ENCODE measurements at places on chromosomes 2 and 18.
A peak's percentile ranks its signal among the peaks of the same experiment; 100 is the strongest.

- no peak for DNase-seq
Measured at GRCh38 chr2:151718796-151719195, 15.5 kb downstream of the NEB start.

- no peak for DNase-seq
Measured at GRCh38 chr2:9574331-9574730, 18.7 kb upstream of the ADAM17 start.

GRCh38 chr18:28183418-28184078 is 6.6 kb upstream of the CDH2 start:
- no peak for DNase-seq

DNA sequence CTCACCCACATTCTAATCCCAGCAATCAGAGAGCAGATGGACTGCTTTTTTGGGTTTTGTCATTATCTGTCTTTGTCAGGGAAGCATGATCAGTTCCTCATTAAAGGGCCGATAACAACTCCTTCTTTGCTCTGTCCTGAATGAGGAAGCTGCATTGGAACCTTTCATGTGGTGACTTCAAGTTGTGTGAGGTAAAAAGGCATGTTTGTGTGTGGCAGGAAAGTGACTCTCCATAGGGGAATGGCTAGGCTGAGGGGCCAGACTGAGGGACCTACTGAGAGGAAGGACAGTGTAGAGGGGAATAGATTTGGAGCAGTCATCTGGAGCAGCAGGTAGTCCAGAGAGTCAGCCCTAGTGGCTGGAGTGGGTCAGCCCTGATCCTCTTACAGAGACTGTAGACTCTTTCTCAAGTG is 23.6 kb upstream of the LRRTM1 start:
- no peak for DNase-seq

DNA sequence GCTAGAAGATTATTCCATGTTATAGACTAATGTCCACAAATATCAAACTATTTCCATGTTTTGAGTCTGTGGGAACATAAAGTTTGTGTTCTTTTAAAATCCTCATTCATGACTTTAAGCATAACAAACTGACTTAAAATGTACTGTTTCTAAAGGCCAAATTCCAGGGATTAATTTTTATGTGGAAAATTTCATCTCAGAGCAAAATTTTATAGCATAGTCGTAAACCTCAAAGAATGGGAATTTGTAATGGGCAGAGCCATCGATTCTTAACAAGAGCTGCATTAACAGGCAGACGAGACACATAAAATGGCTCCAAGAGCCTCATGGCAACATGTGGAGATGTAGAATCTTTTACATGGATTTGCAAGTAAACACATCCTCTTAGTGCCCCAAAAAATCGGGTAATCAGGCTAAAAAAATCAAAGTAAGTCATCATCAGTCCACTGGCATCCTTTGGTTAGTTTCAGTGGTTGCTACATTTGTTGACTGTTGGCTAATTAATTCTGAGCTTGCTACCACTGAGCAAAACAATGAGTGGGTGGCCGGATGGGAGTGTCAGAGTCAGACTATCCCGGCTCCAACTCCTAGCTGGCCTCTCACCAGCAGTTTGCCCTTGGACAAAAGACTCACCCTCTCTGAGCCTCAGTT is 119.6 kb downstream of the FAM210A start:
- no peak for DNase-seq

DNA sequence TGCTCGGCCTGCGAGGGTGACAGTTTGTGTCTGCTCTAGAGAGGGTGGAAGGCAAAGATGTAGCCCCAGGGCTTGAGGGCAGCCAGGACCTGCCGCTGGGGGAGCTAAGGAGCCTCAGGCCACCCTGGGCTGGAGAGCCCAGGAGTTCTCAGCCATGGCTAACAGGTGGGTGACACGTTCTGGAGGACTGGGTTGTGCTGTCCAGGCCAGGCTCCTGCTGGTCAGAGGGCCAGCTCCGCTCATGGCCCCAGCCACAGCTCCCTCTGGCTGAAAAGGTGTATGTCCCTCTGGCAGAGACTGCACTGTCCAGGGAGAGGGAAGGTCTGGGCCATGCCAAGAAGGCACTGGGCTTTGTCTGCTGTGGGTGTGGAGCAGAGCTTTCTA is 19.2 kb downstream of the TMEM185B start:
- DNase-seq = no peak

GRCh38 chr2:120456867-120457266 is 110.9 kb downstream of the INHBB start:
- no peak for DNase-seq

DNA sequence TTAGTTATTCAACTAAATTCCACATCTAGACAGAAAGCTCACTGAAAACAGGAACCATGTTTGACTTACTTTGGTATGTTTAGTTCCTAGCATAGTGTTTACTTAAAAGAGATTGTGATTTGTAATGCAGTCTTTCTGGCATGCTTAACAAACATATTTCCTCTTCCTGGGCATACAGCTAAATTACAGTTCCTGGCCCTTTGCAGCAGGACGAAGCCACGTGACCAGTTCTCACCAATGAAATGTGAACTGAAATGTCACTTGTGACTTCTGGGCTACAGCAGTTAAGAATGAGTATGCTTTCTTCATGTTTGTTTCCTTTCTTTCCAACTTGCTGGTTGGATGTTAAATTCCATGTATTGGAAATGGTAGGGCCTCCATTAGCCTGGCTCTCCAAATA is 330.5 kb downstream of the FIGN start:
- no peak for DNase-seq

DNA sequence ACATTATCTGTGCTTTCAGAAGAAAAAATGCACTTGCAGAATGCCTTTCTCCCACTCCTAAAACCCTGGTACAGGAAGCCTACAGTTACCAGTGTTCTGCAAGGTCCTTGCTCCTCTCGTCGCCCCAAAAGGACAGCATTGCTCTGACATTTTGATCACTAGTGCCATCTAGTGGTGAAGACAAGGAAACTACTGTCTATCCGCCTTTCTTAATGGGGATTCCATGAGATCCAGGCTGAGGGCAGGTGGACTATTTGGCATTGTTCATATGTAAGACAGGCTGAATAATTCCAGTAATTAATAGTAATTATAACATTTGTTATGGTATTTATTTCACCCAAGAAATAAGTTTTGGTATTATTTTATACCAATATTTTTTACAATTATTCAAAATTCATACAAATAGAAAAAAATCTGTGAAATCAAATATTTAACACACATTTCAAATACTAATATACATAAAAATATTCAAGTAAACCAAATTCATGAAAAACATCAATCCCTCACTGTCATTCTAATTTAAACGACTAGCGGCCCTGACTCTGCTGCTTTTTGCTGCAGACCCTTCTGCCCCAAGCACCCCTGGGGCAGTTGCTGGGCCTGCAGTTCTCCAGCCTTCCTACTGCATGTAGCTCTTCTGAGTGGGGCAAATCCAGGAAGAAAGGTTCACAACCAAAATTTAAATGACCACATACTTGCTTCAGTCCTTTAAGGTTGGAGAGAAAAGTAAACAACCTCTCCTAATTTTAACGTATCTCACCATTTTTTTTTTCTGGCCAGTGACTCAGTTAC is 19.0 kb downstream of the TPGS2 start:
- peak; percentile 80 for DNase-seq

- DNase-seq = no peak
Measured at GRCh38 chr2:65579506-65580235, 147.3 kb upstream of the SPRED2 start.

GRCh38 chr2:64685430-64685829 is 31.7 kb upstream of the SERTAD2 start:
- no peak for DNase-seq

- DNase-seq = no peak
Measured at GRCh38 chr18:10041180-10041579, 127.4 kb downstream of the VAPA start.

DNA sequence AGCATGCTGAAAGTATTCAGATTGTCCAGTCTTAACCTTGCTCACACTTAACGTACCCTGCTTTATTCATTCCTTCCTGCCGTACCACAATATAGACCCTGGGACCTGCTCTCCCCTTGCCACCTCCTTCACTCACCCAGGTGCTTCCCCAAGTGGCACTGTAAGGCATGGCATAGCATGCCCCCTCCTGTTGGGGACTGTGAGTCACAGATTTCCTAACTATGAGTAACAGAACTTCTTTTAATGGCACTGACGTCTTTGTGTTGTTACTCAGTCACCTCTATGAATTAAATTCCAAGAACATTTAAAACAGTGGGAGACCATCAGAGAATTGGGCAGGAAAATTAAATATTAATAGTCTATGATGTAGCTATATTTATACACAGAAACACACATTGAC is 117.2 kb downstream of the CTNNA2 start:
- DNase-seq = no peak

DNA sequence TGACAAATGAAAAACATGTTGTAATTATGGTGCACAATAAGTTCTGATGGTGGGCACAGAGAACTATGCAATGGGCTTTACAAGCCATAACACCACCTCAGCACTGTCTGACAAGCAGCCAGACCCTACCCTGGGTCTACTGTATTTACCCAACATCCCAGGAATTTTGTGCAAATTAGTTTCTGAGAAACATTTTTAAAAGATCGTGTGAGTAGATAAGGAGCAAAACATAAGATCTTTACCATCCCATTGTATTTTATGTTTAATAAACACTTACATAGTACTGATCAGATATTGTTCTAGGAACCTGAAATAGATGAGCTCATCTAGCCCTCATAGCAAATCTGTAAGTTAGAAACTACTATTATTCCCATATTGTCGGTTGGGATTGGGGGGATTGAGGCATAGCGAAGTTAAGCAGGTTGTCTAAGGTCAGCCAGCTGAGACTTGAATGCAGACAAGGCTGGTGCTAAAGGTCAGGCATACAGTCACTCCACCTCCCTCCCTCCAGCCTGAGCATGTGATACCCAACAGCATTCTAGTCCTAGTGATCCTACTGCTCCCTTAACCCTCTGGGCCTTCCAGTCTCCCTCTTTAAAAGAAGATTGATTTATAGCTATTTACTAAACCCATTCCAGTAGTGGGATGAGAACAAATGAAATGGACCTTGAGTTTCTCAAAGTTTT is 67.4 kb upstream of the STAM2 start:
- no peak for DNase-seq

GRCh38 chr2:234686088-234686890 is 189.4 kb upstream of the ARL4C start:
- no peak for DNase-seq

DNA sequence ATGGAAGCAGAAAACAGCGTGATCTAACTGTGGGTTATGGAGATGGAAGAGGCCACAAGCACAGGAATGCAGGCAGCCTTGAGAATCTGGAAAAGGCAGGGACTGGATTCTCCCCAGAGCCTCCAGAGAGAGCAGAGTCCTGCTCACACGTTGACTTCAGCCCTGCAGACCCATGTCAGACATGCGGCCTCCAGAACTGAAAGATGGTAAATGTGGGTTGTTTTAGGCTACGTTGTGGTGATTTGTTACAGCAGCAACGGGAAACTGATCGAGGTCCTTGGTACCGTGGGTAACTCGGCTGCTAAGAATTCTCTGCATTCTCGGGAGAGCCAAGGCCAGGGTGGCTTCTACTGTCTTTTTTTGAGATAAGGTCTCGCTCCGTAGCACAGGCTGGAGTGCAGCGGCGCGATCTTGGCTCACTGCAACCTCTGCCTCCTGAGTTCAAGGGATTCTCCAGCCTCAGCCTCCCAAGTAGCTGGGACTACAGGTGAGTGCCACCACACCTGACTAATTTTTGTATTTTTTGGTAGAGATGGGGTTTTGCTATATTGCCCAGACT is 97.1 kb downstream of the ACKR3 start:
- DNase-seq = no peak

GRCh38 chr2:218431878-218432277 is 13.0 kb downstream of the VIL1 start:
- DNase-seq = no peak

GRCh38 chr2:63853527-63854310 is 12.0 kb downstream of the UGP2 start:
- DNase-seq = no peak

- DNase-seq = no peak
Measured at GRCh38 chr2:51065276-51065675, 33.3 kb upstream of the NRXN1 start.

DNA sequence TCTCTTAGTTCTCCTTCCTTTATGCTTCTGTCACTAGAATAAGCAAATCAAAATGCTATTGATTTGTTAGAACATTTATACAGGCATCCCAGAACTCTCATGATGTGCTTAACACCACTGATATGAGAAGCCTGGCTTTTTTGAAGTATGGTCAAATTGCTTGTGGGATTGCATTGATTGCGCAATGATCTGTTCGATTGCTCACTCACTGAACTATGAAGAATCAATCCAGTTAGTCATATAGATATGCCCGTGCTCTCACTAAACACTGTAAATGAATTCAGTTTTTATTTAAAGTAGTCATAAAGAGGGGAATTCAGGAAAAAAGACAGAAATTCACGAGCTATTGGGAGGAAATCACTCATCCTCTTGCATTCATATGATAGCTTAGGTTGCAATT is 1237.8 kb downstream of the SUCLG1 start:
- DNase-seq = no peak

DNA sequence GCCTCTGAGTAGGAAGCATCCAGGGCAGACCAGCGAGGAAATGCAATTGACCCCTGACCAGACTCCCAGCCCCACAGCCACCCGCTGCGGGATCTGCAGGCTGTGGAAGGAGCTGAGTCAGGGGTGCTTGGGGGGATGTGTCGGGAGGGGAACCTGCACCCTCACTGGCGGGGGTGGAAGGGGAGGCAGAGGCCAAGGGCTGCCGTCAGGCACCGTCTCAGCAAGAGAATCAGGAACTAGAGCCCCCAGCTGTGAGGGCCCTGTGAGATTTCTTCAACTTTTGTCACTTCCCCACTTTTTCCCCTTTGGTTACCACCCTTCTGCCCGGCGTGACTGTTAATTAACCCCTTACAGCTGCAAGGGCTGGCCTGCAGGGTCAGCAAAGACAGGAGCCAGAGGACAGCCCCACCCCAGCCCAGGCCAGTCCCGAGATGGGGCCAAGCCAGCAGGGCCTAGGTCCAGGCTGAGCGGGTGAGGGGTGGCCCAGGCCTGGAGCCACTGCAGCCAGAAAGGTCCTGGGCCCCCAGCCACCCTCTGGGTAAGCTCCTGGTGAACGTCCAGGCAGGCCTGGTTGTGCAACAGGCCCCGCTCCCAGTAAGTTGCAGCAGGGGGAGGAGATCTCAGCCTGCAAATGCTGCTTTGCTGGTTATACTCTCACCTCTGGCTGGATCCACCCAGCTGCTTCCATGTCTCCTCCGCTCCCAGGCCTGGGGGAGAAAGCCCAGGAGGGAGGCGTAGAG is 147.0 kb upstream of the ID2 start:
- DNase-seq = no peak

GRCh38 chr18:32286749-32287148 is 96.9 kb downstream of the MEP1B start:
- DNase-seq = no peak

DNA sequence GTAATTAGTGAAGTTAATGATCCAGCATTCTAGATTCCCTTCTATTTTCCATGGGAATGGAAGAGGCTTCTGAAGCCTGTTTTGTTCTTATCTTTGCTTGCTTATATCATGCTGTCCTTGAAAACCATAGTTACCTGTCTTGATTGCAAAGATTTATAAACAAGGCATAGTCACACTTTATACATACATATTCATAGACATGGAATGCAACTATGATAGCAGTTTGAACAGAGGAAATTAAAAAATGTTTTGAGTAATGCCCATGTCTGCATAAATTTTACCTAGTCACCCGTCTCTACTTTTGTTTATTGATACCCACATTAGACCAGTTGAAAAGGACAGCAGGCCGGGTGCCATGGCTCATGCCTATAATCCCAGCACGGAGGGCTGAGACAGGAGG is 289.0 kb downstream of the PTPRM start:
- no peak for DNase-seq
